NCI-H1048 (cell line): ENCODE measurements at places on chromosomes 7 and 10.

GRCh38 chr10:132708936-132709335 lies 77.0 kb downstream of the NKX6-2 start:
- no peak for DNase-seq

DNA sequence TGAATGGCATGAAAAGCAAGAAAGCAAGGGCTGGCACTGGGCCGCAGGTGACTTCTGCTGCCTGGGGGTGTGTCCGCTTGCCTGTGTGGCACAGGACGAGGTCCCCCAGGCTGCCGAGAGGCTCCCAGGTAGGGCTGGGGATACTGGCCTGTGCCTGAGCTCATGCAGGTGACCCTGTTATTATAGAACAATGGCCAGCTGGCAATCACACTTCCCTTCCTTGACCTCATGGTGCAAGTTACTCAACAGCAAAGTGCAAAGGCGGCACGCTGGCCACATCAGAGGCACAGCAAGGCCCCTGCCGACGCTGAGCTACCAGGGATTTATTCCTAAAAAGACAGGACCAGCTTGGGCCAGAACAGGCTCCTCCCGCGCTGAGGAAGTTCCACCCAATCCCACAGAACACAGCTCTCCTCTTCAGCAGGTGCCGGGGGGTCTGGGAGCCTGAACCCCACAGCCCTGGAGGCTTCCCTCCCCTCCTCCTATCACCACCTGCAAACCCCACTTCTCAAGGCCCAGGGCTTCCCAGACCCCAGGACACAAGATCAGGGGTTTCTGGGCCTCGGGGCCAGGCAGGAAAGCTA lies 1.4 kb upstream of the ADAM8 start:
- DNase-seq, result no peak

GRCh38 chr7:94514140-94514889 lies 4.7 kb downstream of the CASD1 start:
- no peak for DNase-seq

DNA sequence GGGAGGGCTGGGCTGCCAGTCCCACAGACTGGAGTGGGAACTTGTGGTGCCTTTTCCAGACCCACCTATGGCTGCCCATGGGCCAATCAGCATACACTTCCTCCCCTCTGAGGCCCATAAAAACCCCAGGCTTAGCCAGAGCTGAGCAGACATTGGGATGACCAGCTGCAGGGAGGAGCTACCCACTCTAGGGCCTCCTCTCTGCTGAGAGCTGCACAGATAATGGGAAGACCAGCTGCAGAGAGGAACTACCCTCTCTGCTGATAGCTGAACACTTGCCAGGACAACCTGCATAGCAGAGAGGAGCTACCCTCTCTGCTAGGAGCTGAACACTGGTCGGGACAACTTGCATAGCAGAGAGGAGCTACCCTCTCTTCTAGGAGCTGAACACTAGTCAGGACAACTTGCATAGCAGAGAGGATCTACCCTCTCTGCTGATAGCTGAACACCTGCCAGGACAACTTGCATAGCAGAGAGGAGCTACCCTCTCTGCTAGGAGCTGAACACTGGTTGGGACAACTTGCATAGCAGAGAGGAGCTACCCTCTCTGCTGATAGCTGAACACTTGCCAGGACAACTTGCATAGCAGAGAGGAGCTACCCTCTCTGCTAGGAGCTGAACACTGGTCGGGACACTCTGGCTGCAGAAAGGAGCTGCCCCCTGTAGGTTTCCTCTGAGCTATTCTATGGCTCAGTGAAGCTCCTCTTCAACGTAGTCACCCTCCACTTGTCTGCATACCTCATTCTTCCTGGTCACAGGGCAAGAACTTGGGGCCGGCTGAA lies 88.3 kb upstream of the CACUL1 start:
- DNase-seq, result no peak

GRCh38 chr10:69696073-69696731 lies 66.2 kb downstream of the FAM241B start:
- no peak for DNase-seq

GRCh38 chr7:96388166-96388565 lies 66.3 kb upstream of the SLC25A13 start:
- no peak for DNase-seq

DNA sequence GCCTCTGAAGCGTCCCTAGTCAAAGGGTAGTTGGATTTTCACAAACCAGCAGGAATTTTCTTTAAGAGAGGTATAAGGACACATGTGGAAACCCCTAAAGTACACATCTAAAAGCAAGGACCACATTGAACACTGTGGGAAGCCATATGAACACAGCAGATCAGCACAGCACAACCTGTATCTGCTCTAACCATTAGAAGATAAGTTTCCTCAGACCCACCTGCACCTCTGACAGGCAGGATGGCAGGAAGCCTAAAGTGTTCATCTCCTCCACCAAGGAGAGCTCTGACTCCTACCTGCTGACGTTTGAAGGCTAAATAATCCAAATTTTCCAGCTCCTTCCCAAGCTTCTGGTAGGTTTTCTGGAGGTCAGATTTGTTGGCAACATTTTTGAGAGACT lies 174.4 kb downstream of the CTNNA3 start:
- DNase-seq, result no peak

- DNase-seq, result no peak
Observed at GRCh38 chr10:11145495-11145855, 127.8 kb downstream of the CELF2 start.

DNA sequence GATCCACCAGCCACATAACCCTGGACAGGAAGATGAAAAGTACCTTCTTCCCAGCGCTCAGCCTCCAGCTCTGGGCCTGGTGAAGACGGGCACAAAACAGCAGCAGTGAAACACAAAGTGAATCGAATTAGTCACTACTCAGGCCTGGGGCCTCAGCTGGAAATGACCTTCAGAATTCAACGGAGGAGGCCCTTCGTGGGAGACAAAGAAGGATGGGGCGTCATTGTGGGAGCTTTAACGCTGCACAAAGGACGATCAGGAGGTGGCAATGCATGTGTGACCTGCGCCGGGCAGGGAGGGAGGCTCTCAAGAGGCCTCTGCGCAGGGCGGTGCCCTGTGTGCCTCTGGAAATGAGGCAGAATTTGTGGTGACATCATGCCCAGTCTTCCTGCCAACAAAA lies 161.9 kb downstream of the DNAJB6 start:
- no peak for DNase-seq

- no peak for DNase-seq
Observed at GRCh38 chr7:50287129-50287528, 17.4 kb upstream of the IKZF1 start.

- no peak for DNase-seq
Observed at GRCh38 chr7:2063563-2064260, 169.0 kb downstream of the MAD1L1 start.
